ENCODE measurements at places on chromosomes 4 and X.

- no peak for DNase-seq
These were observed 28.2 kb upstream of the CHRNA9 start for GRCh38 chr4:40306976-40307375.

- DNase-seq = no peak
These were observed 980.8 kb upstream of the GRID2 start for GRCh38 chr4:91322961-91323360.

DNA sequence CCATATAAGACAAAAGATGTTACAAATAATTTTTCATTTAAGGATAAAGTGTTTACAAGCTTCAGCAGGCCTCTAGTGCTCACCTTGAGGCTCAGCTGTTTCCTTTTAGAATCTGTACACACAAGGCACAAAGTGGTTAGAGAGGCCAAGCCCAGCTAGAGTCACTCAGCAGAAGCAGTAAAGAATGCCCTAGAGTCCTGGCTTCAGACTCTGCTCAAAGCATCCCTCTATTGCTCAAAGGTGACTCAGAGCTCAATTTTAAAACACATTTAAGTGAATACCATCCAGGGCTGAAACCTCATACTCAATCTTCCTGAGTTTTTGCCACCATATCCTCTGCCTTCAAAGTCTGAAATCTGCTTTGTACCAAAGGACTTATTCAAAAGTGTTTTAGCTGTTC lies 22.6 kb upstream of the PHF8 start:
- DNase-seq = no peak

- DNase-seq = no peak
These were observed 8.0 kb downstream of the MSX1 start for GRCh38 chr4:4867375-4868039.

DNA sequence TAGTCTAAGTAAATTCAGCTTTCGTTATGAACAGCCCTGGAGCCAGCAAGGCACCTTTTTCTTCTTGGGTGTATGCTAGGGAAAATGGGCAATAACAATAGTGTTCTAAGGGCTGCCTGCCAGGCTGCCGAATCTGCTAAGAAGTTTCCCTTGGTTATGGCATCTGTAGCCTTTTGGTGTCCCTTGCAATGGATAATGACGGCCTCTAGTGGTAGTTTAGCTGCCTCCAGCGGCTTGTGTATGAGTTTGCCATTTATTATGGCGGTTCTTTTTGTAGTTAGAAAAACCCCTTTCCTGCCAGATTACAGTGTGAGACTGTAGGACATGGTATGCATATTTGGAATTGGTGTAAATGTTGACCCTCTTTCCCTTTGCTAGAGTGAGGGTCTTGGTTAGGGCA lies 78.9 kb upstream of the SPIN4 start:
- no peak for DNase-seq

- DNase-seq = no peak
These were observed 1008.3 kb downstream of the PCDH18 start for GRCh38 chr4:136524039-136524438.

Data from activated CD4-positive, alpha-beta T cell treated with anti-CD3 and anti-CD28 coated beads, Interleukin-10, Interleukin-2, amounts not matched to agents 100 ng/mL and 50 ng/mL, durations not matched to agents 16 hours and 8 hours (primary cell).